Astrocyte (in vitro differentiated cells and primary cell): ENCODE measurements at places on chromosomes 16 and 17.
A peak's percentile ranks its signal among the peaks of the same experiment; 100 is the strongest.

- no peaks in the 10 kb centered on the region for H3K4me1 ChIP-seq
- no peaks in the 10 kb centered on the region for H3K27me3 ChIP-seq
- H3K36me3 ChIP-seq = no peaks in the 10 kb centered on the region
- DNase-seq = peak; percentile 26
- no peak overlapping the region for H3K27ac ChIP-seq
Observed at GRCh38 chr16:22300427-22301071, 3.3 kb downstream of the POLR3E start.

- no peak for DNase-seq
- peaks cover 16% of the 10 kb centered on the region for H3K4me1 ChIP-seq
- H3K36me3 ChIP-seq = no peaks in the 10 kb centered on the region
Observed at GRCh38 chr17:82495844-82496528, 23.5 kb upstream of the FOXK2 start.

GRCh38 chr17:58338454-58338840, 9.9 kb upstream of the TSPOAP1 start:
- no peak overlapping the region for H3K4me3 ChIP-seq
- DNase-seq = no peak
- H3K27ac ChIP-seq = peak overlapping the region; percentile 56
- H3K36me3 ChIP-seq = no peaks in the 10 kb centered on the region
- peaks cover 32% of the 10 kb centered on the region for H3K4me1 ChIP-seq

GRCh38 chr17:83013779-83014117, 65.7 kb upstream of the METRNL start:
- H3K27ac ChIP-seq = no peak overlapping the region
- H3K4me3 ChIP-seq = no peak overlapping the region
- no peaks in the 10 kb centered on the region for H3K27me3 ChIP-seq
- no peak for DNase-seq

- H3K4me1 ChIP-seq = no peaks in the 10 kb centered on the region
- no peak overlapping the region for H3K27ac ChIP-seq
- no peak overlapping the region for H3K4me3 ChIP-seq
- peak; percentile 20 for DNase-seq
- no peaks in the 10 kb centered on the region for H3K36me3 ChIP-seq
Observed at GRCh38 chr17:12536472-12536871, 129.2 kb upstream of the MYOCD start.

DNA sequence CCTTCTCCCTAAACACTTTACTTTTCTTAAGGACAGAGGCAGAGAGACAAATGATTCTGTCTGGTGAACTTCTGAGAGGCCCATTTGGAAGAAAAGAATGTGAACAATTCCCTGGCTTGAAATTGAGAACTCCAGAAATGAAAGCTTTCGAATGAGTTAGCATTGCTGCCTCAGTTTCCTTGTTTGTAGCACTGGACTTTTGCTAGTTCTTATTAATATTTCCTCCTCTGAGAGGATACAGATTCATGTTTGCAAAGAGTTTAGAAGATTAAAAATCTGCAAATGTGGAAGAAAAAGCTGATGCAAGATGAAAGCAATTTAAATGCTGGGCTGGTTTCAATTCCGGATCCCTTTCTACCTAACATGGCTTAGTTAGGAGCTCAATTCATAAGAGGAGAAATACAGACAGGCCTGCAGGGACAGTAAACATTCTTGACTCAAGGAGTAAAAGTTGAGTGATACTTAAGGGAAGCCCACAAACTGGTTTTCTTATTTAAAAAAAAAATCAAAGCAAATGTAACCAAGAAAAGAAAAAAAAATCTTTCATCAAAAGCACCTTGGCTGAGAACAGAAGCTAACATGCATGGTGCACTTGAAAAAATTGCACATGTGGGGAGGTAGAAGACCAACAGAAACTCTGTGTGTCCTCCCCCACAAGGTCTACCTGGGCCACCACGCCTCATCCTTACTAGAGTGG, 27.1 kb downstream of the HNF1B start:
- H3K4me3 ChIP-seq = peak overlapping the region; percentile 14
- peak overlapping the region; percentile 87 for H3K27ac ChIP-seq
- DNase-seq = no peak

DNA sequence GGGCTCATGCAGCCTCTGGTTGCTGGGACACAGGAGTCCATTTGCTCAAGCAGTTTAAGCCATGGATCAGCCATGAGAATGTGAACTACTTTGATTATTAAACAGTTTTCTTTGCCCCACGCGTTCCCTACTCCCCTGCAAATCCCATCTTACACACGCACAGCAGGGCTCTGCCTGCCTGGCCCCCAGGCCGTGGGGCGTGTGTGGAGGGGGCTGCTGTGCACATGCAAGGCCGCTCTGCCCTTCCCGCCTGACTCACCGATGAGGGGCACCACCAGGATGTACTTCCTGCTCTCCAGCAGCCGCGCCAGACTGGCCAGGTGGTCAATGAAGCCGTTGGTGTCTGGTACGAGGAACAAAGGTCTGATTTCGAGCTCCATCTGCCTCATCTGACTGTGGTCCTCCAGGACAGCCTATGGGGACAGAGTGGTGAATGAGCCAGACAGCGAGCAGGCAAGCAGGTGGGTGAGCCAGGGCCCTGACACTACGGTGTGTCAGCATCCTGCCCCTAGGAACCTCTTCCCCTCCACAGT, 13.7 kb downstream of the HIC1 start:
- H3K4me1 ChIP-seq = peaks cover 83% of the 10 kb centered on the region
- no peaks in the 10 kb centered on the region for H3K36me3 ChIP-seq
- H3K27me3 ChIP-seq = no peaks in the 10 kb centered on the region
- peak overlapping the region; percentile 99 for H3K27ac ChIP-seq

DNA sequence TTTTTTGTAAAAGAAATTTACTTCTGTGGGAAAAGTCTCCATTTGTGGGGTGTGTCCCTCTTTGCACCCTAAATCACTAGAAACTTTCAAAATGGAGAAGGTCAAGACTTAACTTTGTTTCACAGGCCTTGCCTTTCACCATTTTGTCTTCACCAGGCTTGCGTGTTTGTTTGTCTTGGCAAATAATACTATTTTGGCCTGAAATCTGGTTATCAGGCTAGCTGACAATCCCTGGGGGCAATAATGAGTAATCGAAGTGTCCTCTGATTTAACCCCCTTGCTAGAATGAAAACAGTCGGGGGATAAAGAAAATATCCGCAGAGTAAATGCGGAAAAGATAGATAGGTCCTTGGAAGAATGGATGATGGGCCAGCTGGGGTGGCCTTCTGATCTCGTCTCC, 34.5 kb downstream of the SLC39A11 start:
- peak overlapping the region; percentile 13 for H3K27ac ChIP-seq
- H3K4me1 ChIP-seq = peaks cover 4% of the 10 kb centered on the region
- DNase-seq = no peak
- H3K4me3 ChIP-seq = no peak overlapping the region
- H3K27me3 ChIP-seq = no peaks in the 10 kb centered on the region

- no peaks in the 10 kb centered on the region for H3K27me3 ChIP-seq
- H3K4me3 ChIP-seq = no peak overlapping the region
- H3K27ac ChIP-seq = no peak overlapping the region
- peaks cover 20% of the 10 kb centered on the region for H3K36me3 ChIP-seq
Observed at GRCh38 chr17:82613283-82614094, 34.8 kb downstream of the WDR45B start.

DNA sequence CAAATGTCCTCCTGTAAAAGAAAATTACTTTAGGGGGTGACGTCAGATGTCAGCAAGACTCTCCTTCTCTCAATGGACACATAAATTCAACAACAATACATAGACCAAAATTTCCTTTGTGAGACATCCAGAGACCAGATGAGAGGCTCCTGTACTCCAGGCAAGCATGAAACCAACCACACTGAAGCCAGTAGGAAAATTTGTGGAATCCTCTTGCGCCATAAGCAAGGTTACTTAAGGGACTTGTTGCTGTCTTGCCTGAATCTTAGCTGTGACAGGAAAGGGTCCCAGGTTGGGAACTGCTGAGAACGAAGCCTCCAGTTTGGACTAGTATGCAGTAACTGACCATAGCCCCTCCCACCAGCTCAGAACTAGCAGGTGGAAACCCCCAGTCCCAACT, 56.0 kb downstream of the CEP112 start:
- no peak for DNase-seq
- H3K27ac ChIP-seq = no peak overlapping the region
- no peaks in the 10 kb centered on the region for H3K4me1 ChIP-seq
- H3K4me3 ChIP-seq = no peak overlapping the region
- H3K27me3 ChIP-seq = no peaks in the 10 kb centered on the region

DNA sequence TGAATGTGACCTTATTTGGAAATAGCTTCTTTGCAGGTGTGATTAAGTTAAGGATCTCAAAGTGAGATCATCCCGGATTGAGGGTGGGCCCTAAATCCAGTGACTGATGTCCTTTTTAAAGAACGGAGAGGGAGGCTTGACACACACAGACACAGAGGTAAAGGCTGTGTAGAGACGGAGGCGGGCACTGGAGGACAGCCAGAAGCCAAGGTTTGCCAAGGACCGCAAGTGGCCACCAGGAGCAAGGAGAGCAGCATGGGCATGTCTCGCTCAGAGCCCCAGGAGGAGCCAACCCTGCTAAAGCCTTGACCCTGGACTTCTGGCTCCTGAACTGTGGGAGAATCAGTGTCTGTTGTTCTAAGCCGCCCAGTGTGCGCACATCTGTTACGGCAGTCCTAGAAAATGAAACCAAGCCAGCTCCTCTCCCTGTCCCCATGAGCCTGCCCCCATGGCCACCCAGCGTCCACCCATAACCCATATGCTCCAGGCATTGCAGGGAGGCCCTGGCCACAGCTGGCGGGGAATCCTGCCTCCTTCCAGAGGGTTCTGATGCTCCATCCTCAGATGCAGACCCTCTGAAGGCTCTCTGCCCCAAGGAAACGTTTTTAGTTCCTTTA, 15.2 kb downstream of the CNGB1 start:
- H3K4me1 ChIP-seq = no peaks in the 10 kb centered on the region
- no peak for DNase-seq
- H3K4me3 ChIP-seq = no peak overlapping the region

GRCh38 chr17:74367206-74367605, at the start of gene GPR142:
Gene GPR142 (plus strand): TSS chr17:74367506. CDS start chr17:74369541, 2,035 bp downstream.
- DNase-seq = no peak
- no peaks in the 10 kb centered on the region for H3K4me1 ChIP-seq
- H3K27ac ChIP-seq = no peak within 1 kb of the TSS

DNA sequence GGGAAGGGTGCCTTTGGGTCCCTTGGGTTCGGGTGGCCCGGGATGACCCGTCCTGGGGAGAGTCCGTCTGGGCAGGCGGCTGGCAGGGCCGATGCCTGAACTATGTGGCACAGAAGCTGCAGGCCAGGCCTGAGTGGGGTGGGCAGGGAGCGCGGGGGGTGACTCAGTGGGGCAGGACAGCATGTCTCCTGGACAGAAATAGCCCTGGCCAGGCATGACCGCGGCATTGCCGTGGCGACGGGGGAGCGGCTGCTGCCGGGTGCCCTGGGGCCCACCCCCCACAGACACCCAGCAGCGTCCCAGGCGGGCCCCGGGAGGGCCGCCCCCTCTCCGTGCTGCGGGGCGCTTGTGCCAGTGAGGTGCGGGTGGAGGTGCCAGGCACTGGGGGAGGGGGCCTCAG, 1.8 kb upstream of the C1QTNF8 start:
- no peak overlapping the region for H3K27ac ChIP-seq
- no peaks in the 10 kb centered on the region for H3K36me3 ChIP-seq
- no peak for DNase-seq

- H3K4me3 ChIP-seq = peak overlapping the region; percentile 34
- H3K36me3 ChIP-seq = no peaks in the 10 kb centered on the region
- H3K27ac ChIP-seq = peak overlapping the region; percentile 94
Observed at GRCh38 chr16:73020409-73020884, 27.5 kb downstream of the ZFHX3 start.

DNA sequence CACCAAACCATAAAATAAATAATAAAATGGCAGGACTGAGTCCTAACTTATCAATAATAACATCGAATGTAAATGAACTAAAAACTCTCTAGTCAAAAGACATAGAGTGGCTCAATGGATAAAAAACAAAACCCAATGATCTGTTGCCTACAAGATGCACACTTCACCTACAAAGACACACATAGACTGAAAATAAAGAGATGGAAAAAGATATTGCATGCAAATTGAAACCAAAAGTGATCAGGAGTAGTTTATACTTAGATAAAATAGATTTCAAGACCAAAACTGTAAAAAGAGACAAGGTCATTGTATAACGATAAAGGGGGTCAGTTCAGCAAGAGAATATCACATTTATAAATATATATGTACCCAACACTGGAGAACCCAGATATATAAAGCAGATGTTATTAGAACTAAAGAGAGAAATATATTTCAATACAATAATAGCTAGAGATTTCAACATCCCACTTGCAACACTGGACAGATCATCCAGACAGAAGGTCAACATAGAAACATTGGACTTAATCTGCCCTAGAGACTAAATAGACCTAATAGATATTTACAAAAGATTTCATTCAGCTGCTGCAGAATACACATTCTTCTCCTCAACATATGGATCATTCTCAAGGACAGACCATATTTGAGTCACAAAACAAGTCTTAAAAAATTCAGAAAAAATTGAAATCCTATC, 29.8 kb downstream of the SLC47A2 start:
- no peak overlapping the region for H3K27ac ChIP-seq
- no peak overlapping the region for H3K4me3 ChIP-seq
- no peaks in the 10 kb centered on the region for H3K27me3 ChIP-seq
- no peaks in the 10 kb centered on the region for H3K36me3 ChIP-seq

GRCh38 chr17:4891411-4892410, 7.6 kb upstream of the C17orf107 start:
- no peaks in the 10 kb centered on the region for H3K27me3 ChIP-seq
- H3K4me1 ChIP-seq = no peaks in the 10 kb centered on the region
- peaks cover 14% of the 10 kb centered on the region for H3K36me3 ChIP-seq
- H3K27ac ChIP-seq = no peak overlapping the region
